Activated T-cell treated with anti-CD3 and anti-CD28 coated beads for 48 hours (primary cell): ENCODE measurements at places on chromosomes 2 and 18.

GRCh38 chr2:212711856-212712255, 173.3 kb upstream of the ERBB4 start:
- no peak for DNase-seq

DNA sequence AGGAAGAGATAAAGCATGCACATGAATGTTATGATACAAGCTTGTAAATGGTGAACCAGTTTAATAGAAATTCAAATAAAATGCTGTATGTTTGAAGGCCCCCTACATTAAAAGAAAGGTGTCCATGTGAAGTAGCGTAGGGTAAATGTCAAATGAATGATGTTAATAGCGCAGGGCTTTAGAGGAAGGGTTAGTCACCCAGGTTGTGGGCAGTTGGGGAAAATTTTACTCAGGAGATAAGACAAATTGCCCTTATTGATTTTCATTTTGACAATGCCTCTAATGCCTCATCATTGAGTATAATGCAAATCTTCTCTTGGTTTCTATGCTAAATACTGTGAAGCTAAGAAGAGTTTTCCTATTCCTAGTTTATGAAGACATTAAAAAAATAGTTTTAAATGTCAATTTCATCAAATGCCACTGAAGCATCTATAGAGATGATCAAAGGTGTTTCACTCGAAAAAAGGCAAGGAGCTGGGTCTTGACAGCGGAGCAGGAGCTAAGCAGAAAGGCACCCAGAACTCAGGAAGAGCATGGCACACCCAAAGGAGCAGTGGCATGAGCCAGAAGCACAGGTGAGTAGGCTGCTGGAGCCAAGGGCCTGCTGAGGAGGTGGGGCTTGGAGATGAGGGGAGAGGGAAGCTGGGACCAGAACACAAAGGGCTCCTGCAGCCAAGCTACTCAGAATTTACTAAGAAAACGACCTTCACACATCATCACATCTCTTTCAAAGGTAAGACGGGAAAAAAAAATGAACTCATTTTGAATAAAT, 129.3 kb upstream of the ACKR3 start:
- DNase-seq = no peak

- no peak for DNase-seq
Observed at GRCh38 chr2:112985090-112985489, 7.3 kb downstream of the IL36G start.

DNA sequence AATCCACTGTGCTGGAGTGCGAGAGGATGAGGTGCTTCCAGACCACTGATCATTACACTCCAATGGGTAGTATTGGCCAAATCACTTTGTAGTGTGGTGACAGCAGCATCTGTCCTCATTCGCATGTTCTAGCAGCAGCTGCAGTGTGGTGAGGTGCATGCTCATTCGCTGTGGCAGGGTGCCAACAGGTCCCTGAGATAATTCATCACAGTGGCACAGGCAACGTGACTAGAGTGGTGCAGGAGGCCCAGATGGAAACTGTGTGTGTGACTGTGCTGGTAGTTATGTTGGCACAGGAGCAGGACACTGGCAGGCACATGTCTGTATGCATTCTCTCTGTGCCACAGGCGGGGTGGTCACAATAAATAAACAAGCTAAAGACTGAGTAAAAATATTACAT, 329.5 kb upstream of the SYT4 start:
- DNase-seq = no peak

DNA sequence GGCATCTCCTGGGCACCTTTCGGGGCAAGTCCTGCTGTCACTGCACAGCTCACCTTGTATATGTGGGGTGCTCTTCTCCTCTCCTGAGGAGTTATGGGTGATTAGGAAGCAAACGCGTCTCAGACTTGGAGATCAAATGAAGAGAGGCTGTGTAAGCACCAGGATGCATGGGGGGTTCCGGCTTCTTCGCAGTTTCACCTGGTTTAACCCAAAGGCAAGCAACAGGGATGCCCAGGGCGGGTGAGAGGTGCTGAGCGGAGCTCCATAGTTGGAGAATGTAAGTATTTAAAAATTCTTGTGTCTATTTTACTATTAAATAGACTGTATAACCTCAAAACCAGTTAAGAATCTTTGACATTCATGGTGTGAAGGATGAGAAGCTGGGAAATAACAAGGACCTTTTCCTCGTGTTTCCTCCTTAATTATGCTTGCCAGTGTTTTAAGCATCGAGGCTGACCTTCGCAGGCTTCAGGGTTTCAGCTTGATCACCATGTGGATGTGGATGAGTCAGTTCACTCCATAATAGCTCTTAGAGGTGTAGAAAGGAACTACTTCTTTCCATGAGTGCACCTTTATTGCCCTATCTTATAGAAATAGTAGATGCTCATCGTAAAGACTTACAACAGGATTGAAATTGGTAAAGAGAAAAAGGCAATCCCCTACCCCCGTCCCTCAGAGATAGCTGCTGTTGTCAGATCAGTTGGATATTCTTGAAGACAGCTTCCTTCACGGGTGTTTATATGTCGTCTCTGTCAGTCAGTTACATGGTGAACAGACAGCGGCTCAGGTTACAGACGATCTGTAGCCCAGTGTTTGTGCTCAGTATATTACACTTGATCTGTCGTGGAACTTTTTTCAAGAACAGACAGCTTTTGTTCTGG, 201.1 kb downstream of the AGAP1 start:
- DNase-seq = no peak

DNA sequence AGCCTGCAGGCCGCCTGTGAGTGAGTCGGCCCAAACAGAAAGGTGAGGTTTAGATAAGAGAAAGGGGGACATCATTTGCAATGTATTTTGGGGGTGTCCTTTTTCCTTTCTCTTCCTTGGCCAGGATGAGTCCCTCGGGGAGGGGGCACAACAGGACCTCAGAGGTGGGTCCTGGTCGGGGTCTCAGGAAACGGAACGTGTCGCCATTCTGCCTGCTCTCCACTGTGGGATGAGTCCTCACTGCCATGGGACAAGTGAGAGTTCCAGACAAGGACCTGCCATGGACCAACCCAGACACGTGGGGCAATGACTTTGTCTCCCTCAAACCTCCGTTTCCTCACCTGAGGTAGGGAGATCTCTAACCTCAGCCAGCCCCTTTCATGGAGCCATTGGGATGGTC, 67.9 kb upstream of the TAF1B start:
- DNase-seq = no peak

DNA sequence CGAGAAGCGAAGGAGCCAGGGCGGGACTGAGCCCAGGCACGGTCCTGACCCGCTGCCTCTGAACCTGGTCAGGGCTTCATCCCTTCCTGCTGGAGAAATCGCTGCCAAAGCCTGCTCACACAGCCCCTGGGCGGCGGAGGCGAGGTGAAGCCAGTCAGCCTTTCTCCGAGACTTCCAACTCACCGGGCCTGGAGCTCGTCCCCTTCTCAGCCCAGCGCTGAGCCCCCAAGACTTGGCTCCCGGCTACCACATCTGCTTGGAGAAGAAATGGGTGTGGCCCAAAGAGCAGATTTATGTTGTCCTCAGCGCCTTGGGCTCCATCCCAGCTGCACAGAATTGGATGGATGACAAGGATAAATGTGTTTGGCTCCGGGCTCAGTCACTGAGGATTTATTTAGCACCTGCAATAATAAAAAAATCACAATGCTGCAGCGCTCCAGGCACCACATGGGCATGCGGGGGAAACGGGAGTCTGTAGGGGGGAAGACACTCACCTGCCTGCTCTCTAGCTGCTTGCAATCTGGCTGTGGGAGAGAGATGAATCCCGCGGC, 64.9 kb downstream of the ACTR2 start:
- no peak for DNase-seq

DNA sequence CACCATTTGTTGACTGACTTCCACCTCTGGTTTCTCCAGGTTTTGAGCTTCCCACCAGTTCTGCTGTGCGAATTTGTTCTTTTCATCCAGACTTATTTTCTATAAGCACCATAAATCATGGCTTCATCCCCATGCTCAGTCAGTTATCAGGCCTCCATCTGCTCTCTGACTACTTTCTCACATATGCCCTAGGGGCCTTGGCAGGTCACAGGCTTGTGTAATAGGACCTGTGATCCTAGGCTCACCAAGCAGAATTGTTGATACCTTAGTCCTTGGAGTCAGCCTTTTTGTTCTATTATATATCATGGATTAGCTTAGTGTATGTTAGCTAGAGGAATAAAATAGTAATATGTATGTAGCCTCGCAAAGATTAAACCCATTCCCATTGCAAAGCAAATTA, 284.2 kb upstream of the TANK start:
- DNase-seq = no peak

GRCh38 chr2:196980473-196980872, 54.0 kb upstream of the PGAP1 start:
- DNase-seq = no peak

GRCh38 chr2:34143149-34143548, 544.0 kb upstream of the FAM98A start:
- no peak for DNase-seq

DNA sequence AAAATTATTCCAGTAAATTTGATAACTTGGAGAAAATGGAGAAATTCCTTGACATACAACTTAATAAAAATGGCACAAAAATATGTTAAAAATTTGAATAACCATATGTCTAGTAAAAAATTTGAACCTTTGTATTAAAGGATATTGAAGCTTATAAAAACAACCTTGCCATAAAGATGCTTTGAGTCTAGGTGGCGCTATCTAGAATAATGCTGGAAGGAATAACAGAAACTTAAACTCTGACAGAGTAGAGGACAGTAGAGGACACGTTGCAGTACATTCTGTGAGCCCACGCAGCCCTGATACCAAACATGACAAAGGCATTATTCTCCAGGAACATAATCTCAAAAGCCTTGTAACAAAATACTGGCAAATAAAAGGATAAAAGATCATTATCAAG, 44.7 kb upstream of the ALKAL2 start:
- no peak for DNase-seq

DNA sequence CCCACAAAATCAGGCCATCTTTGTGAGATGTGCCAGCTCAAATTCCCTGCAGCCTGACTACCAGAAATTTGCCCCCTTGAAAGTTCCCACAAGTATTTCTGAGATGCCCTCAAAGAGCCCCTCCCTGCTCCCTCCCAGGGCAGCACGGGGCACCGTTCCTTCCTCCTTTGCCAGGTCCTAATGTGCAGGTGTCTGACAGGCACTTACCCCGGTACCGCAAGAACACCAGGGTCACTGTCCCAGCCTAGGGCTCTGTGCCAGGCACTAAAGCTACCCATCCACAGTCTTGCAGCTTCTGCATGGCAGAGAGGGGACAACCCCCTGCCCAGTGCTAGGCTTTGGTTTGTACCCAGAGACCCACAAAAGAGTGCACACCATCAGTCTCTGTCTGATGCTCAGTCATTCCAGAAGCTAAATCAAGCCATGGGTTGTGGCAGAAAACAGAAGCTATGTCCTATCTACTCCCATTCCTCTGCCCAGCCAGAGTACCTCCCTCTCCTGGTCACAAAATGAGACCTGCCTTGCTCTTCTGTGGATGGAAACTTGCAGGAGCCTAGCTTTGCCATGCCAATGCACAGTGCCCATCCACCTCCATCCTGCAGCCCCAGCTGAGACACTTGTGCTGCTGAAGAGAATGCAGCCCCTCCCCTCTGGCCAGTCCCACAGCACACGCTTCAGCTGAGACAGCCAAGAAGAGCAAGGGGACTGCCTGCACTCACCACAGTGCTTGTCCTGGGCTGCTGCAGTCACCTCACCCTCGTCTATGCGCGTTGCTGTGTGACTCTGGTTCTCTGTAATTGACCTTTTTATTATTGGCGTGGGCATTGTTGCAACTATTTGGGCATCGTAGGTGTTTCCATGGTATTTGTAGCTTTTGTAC, 48.7 kb downstream of the INPP5D start:
- no peak for DNase-seq

DNA sequence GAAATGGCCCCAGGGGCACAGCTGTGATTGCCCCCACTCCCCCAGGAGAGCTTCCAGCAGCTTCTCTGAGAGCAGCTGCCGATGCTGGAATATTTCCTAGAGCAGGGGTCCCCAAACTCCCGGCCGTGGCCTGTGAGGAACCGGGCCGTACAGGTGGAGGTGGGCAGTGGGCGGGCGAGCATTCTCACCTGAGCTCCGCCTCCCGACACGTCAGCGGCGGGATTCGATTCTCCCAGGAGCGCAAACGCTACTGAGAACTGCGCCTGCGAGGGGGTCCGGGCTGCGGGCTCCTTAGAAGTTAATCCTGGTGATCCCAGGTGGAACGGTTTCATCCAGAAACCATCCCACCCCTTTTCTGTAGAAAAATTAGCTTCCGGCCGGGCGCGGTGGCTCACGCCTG, 69.1 kb upstream of the PXDN start:
- DNase-seq = no peak
